Kidney capillary endothelial cell (primary cell): ENCODE measurements at places on chromosomes 4 and X.

- DNase-seq, result no peak
Observed at GRCh38 chr4:69910016-69910782, 20.7 kb upstream of the CSN1S1 start.

DNA sequence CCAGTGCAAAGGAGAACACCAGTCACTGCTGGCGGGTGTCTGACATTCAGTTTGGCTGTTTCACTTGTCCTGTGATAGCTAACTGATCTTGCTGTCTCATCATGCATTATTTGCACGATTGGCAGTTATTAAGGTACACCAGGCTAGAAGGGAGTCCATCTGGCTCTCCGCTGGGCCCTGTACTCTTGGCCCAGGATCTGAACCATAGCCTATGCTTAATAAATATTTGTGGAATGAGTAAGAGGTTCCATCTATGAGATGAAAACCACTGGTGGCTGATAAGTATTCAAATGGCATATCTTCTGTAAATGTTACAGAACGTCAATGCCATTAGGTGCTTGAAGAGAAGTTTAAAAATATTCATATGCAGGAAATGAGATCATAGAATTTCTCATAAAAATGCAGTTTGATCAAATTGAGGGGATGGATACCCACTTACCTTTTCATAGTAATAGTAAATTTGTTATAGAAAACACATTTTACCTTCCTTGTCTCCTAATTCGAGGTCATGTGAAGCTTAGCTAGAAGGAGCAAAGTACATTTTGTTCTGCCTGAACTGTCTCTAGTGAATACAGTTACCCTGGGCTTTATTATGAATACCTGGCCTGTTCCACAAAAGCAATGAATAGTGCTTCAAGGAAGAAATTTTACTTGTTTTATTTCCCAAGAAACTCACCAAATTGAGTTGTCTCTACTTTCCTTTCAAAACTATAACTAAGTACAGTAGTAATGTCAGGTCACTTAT is 213.5 kb downstream of the CBR4 start:
- DNase-seq, result no peak

DNA sequence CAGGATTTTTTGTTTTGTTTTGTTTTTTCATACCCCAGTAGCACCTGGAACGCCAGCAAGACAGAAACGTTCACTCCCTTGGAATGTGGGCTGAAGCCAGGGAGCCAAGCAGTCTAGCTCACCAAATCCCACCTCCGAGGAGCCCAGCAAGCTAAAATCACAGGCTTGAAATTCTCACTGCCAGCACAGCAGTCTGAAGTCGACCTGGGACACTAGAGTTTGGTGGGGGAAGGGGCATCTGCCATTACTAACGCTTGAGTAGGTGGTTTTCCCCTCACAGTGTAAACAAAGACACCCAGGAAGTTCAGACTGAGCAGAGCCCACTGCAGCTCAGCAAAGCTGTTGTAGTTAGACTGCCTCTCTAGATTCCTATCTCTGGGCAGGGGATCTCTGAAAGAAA is 99.6 kb upstream of the FGF16 start:
- no peak for DNase-seq

DNA sequence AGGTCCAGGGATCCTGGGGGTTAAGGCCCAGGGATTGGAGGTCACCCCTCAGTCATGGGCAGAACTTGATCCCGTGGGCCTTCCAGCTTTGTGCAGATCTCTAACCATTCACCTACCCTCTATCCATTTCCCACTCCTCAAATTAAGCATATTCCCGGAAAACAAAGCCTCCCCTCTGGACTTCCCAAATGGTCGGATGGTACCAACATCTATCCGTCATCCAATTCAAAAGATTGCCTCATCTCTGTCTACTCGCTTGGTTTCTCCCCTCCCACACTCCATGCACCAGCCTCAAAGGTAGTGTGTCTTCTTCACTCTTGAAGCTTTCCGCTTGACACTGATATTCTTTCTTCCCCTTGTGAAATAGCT is 473 bp upstream of the BCLAF3 start:
- DNase-seq, result no peak

- DNase-seq, result no peak
Observed at GRCh38 chr4:41874398-41874797, 60.8 kb upstream of the TMEM33 start.

- DNase-seq, result no peak
Observed at GRCh38 chrX:41118156-41118555, 32.9 kb downstream of the USP9X start.

DNA sequence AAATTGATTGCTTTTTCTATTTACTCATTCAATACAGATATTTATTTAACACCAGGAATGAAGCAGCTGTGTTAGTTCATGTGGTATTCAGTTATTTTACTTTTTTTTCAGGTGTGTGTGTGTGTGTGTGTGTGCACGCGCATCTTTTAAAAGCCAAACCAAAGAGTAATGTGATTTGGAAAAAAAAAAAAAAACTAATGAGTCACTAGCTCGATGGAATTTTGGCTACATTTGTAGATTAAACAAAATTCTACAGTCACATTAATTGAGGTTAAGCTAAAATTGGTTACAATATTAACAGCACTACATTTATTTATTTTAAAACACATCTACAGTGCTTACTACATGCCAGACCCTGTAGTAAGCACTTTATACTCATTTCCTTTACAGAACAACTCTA is 66.8 kb downstream of the HHIP start:
- no peak for DNase-seq

- DNase-seq, result peak; percentile 71
Observed at GRCh38 chr4:153115322-153116290, 88.6 kb upstream of the TRIM2 start.

- no peak for DNase-seq
Observed at GRCh38 chrX:149516604-149517003, 11.5 kb upstream of the IDS start.

GRCh38 chrX:27968352-27968751 is 12.9 kb downstream of the DCAF8L1 start:
- no peak for DNase-seq

GRCh38 chr4:58175024-58175423 is 1064.8 kb upstream of the IGFBP7 start:
- no peak for DNase-seq

GRCh38 chrX:17725181-17725580 is 12.1 kb upstream of the SCML1 start:
- no peak for DNase-seq

GRCh38 chr4:36088542-36088941 is 155.8 kb downstream of the ARAP2 start:
- DNase-seq, result no peak

DNA sequence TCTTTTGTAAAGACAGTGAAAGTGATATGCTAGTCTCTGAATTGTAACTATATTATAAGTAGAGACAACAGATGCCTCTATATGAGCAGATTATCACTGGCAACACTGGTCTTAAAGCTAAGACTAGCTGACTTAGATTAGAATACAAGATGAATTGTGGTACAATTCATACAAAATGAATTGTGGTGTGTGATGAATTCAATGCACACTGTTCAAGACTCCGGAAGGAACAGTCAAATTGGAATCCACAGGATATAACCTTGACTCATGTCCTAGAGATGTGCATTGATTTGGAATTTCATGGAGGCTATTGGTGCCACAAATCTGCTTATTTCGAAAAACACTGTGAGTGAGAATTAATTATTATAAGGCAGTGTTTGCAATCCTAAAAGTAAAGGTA is 701.8 kb downstream of the PCDH7 start:
- DNase-seq, result peak; percentile 13

- DNase-seq, result no peak
Observed at GRCh38 chr4:27145597-27145996, 285.0 kb downstream of the STIM2 start.

DNA sequence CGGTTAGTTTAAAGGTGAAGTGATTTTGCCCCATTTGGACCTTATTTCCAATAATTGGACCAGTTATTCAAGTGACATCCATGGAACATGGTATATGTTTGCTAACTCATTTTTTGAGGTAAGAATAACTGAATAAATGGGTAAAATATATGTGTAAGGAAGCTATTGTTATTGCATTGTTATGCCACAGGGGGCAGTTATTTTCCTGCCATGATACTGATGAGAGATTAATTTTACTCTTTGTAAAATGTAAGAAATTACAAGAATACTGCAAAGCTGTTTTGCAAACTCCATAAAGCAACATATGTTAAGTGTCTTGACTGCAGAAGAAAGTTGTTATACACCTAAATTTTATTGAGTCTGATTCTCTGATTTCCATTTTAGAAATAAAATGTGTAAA is 114.0 kb downstream of the IL1RAPL1 start:
- DNase-seq, result no peak

- DNase-seq, result no peak
Observed at GRCh38 chr4:86015412-86016350, 344.2 kb downstream of the MAPK10 start.

DNA sequence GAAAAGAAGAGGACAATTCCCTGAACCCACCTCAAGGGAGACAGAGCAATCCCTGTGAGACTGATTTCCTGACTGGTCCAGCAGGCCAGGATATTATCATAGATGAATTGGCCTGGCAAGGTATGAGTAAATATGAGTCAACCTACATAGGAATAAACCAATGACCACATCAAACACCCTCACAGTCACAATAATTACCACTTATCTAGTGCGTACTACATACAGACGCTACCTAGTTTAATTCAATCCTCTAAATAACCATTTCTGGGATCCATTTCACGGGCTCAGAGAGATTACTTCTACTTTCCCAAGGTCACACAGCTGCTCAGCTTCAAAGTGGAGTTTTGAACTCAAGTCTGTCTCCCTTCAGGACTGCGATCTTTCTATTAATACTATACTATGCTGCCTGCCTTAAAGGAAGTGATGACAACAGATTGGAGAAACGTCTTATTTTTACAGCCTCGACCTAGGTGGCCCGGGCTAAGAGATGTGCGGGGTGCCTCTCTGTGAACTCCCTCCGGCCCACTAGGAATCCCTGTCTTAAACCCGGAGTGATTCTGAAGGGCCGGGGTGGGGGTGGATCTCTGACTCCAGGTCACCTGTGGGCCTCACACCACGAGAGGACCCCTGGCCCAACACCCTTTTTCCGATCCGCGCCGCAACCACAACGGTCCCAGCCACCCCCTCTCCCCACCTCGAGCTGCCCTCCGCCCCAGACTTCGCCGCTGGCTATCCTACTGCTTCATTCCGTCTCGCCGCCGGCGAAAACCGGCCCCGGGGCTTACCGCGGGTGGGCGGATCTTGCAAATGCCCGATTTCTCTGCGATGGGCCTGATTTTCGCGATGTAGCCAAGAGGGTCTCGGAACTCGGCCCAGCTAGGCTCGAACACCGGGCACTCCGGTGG is 800 bp downstream of the KDM5C start:
- peak; percentile 83 for DNase-seq

DNA sequence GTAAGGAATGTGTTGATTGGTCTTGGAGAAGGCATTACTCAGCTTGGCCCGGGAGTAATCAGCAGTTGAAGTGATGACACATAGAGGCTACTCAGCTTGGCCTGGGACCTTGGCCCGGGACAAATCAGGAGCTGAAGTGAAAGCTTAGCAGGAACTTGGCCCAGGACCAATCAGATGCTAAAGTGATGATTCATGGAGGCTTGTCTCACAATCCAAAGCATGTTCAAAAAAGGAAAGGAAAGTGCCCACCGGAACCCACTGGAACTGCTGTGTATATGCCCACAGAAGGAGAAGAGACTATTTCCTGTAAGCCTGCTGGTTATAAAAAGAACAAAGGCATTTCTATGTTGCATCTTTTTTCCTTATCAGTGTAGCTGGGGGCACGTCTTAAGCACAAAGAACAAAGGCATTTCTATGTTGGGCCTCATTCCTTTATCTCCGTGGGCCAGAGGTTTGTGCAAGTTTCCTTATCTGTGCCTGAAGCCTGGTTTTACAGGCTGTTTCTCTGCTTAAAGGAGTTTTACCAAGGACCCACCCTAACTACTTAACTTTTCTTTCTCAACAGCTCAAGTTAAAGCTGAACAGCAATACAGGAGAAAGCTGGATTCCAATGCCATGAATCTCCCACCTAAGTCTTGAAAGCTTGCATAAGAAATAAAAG is 1176.7 kb downstream of the NLGN4X start:
- DNase-seq, result peak; percentile 12
